RWPE1 (cell line): ENCODE measurements at places on chromosomes 12 and 14.

DNA sequence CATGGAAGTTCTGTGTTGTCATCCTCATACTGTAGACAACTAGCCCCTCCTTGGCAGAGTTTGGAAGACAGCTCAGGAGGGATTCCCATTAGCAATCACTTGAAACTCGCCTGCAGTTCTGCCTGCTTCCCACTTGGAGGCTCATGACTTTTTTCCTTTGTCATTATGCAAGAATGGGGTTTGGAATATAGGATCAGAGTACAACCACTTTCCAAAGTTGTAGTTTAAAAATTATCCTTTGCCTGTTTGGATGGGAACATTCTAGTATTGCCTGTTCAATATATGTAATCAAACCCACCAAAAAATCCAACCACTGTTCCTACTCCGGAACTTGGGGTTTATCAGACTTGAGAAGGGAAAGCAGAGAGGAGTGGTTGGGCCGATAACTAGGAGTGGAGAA lies 2.1 kb upstream of the GPD1 start:
- peak; percentile 36 for DNase-seq

DNA sequence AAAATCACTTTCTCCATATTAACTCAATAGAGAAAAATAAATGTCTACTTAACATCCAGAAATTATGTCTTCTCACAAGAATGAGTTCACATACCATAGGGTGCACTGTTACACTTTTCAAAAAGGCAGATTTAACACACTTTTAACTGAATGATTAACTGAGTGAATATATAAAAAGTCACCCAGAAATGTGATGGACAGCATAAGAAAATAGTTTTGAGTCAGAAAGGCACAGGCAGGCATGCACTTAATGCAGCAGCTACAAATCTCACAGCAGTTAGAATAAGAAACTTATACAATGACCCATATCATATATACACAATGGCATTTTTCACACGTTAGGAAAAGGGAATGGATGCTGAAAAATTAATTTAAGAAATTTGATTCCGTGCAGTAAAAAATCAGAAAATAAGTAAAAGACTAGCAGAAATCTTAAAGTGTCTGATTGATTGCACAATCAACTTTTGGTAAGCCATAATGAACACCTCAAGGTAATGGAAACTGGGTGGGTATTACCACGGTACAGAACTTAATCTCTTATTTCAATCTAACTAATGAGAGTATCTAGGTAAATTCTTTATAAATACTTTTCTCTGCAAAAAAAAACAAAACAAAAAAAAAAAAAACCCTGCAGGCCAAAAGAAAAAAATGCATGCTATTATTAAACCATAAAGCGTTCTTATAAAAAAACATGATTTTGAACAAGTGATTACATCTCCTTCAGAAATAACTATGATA lies 3.5 kb downstream of the MED13L start:
- DNase-seq, result no peak

DNA sequence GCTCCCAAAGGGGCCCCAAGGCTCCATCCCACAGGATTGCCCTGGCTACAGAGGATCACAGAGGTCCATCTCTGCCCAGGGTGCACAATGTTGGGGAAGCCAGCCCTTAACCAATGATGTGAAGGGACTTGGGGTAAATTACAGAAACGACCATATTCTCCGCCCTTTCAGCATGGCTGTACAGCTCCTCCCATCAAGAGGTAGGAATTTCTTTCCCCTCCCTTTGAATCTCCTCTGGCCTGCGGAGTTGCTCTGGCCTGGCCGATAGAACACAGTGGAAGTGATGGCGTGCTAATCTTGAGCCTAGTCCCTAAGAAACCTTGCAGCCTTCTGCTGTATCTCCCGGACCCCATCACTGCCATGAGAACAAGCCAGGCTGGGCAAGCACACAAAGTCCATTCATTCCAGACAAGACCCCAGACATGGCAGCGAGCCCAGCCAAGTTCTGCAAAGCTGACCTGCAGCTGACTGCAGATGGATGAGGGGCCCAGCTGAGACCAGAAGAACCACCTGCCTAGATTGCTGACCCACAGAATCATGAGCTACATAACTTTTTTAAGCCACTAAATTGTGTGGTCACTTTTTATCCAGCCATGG lies 6.9 kb upstream of the IFI27 start:
- no peak for DNase-seq

DNA sequence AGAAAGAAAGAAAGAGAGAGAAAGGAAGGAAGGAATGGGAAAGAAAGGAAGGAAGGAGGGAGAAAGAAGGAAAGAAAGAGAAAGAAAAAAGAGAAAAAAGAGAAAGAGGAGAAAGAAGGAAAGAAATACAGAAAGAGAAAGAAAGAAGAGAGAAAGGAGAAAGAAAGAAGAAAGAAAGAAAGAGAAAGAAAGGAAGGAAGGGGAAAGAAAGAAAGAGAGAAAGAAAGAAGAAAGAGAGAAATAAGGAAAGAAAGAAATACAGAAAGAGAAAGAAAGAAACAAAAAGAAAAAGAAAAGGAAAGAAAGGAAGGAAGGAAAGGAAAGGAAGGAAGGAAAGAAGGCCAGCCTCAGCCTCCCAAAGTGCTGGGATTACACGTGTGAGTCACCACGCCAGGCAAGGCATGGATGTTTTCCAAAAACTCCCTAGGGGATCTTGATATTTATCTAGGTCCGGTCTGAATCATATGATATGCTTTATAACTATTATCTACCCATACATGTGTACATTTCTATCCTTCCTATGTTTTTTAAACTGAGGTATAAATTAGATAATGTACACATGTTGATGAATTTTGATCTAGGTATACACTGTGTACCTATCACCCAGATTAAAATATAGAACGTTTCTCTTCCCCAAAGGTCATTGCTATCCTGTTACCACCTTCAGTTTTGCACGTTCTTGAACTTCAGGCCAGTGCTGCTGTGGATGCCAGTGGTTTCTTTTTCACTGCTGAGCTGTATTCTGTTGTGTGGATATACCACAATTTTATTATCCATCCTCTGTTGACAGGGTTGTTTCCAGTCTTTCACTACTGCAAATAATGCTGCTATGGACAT lies 177.9 kb downstream of the RBM19 start:
- no peak for DNase-seq

DNA sequence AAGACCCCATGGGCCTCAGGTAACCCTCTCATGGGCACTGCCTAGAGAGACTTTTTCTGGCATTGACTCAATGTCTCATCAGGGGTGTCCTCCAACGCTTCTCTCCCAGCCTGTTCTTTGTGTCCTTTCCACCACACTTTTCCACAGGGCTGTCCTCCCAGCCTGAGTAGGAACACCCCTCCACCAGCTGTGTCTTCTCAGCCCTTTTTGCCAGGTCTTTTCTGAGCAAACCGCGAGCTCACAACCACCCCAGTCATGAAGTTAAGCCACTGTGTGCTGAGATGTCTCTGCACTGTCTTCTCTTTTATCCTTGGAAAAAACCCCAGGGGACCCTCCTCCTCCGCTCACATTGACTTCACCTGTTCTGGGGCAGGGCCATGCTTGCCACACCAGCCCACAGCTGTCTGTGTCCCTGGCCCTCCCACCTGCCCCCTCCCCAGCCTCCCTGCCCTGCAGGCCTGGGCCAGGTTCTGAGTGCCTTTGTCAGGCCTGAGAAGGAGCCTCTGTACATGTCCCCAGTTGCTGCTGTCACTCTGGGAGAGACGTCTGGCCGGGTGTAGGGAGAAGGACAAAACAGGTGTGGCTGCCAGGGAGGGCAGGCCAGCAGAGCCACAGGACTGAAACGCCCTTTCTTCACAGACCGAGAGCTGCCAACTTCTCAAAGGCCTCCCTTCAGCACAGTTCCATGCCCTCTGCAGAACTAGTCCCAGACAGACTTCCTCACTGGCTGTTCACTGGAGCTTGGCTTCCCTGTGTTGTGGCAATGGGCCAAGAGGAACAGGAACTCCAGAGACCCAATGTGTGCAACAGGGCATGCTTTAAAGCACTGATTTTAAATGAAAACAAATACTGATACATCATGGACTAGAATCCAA lies 50.5 kb upstream of the PNMA1 start:
- DNase-seq, result no peak

GRCh38 chr12:93831374-93831773 lies 154.2 kb downstream of the CRADD start:
- no peak for DNase-seq

DNA sequence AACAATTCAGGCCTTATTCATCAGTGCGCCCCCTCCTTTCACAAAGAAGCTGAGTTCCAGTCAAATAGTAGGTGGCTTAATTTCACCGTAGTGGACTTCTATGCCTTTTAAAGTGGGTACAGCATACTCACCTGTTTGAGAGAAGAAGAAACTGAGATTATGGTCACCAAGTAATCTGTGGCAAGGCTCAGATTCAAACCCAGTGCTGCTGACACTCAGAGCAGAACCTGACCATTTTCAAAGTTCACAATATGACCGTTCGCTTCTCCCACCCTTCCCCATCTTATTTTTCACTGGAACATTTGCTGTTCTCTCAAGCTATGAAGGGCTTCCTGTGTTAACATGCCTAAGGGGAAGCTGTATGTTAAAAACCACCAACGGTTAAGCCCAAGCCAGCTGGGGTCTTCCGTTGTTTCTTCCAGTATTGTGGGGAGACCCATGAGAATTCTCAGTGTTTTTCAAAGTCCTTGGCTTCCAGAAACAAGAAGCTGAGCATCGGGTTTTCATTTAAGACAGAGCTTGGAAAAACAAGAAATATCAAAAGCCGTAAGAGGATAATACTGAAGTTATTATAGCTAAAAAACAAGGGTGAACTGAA lies 6.1 kb upstream of the PSMA6 start:
- DNase-seq, result no peak
